C1 segment of cervical spinal cord (tissue), 14 donors: ENCODE measurements at places on chromosomes 11 and 22.

DNA sequence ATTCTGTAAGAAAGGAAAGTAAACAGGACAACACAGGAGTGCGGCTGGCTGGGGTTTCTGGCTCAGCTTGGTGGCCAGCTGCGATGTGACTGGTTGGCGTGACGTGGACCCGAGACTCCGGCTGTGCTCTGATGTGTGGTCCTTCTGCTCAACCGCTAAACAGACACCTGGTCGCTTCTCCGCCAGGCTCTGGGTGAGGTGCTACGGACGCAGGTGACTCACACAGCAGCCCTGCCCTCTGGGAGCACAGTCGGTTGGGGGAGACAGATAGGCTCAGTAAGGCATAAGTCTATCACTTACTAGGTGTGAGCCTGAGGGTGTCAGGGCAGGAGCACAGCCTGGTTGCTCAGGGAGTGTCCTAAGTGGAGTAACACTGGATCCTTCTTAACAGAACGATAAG, 8.2 kb downstream of the RTL6 start:
- DNase-seq: no peak

DNA sequence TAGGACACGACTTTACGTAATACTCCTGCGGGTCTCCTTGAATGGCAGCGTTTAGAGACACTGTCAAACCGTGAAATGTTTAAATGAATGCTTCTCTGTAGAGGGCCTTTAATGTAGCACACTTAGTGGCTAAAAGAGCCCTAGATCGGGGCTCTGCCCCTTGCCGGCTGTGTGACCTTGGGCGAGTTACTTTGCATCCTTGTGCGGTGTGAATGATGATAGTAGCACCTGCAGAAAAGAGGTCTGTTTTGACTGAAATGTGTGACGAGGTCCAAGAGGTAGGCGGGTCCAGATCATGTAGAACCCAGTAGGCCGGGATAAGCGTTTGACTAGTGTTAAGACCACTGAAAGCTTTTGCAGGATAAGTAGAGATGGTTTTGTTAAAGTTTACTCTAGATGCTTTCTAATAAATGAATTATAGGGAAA, 866 bp downstream of the MED17 start:
- no peak for DNase-seq

GRCh38 chr22:48603621-48604320, 1223.9 kb downstream of the BRD1 start:
- DNase-seq: peak; percentile 38

- DNase-seq: no peak
Observed at GRCh38 chr22:46749682-46750529, 11.9 kb upstream of the CERK start.

DNA sequence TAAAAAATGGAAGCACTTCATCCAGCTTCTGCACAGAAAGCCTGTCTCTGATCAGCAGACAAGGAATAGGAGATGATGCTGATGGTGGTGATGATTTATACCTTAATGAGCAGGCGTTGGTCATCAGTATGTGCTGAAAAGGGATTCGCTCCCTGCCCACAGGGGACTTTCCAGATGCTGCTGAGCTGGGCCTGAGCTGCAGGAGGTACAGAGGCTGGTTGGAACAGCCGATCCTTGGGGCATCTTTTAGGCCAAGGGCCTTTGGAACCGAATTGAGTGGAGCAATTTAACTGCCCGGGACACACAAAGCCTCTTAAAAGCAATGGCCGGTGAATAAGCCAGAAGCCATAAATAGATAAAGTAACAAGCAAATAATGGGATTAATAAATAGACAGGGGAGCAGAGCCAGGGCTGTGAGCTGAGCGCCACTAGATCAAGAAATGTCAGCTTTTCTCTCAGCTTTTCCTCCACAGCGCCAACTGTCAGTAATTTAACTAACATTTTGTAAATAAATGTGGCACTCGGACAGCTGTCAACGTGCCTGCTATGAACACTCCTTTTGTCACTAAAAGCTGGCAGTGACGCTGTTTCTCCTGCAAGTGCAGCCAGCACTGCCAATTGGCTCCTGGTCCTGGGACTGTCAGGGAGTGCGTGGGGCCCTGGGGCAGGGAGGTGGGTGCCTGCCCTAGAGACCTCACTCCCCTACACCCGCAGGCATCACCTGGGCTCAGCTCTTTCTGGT, 562.3 kb downstream of the NTM start:
- DNase-seq: no peak

- no peak for DNase-seq
Observed at GRCh38 chr22:37806409-37807333, 1.1 kb upstream of the GCAT start.

DNA sequence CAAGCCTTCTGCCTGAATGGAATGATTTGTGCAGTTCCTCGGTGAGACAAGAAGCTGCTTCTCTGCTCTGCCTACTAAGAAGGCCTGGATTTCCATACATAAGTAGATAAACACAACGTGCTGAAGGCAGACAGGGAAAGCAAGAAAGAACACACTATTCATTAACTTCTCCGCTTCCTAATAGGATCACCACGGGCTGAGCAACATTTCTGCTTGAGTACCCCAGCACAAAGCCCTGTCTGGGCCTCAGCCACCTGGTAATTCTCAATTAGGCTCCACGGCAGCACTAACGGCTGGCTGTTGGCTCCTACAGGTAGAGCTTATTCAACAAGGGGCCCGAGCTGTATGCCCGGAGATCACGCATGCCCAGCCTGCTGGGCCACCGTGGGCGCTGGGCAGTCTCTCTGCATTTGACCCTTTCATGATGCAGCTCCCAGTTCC, 1156.6 kb downstream of the TBC1D22A start:
- DNase-seq: no peak

GRCh38 chr11:10858439-10859325, 829 bp upstream of the ZBED5 start:
- DNase-seq: peak; percentile 67

GRCh38 chr22:35528927-35529326, 11.7 kb upstream of the RASD2 start:
- no peak for DNase-seq

- no peak for DNase-seq
Observed at GRCh38 chr22:24583221-24584165, 9.4 kb downstream of the LRRC75B start.

DNA sequence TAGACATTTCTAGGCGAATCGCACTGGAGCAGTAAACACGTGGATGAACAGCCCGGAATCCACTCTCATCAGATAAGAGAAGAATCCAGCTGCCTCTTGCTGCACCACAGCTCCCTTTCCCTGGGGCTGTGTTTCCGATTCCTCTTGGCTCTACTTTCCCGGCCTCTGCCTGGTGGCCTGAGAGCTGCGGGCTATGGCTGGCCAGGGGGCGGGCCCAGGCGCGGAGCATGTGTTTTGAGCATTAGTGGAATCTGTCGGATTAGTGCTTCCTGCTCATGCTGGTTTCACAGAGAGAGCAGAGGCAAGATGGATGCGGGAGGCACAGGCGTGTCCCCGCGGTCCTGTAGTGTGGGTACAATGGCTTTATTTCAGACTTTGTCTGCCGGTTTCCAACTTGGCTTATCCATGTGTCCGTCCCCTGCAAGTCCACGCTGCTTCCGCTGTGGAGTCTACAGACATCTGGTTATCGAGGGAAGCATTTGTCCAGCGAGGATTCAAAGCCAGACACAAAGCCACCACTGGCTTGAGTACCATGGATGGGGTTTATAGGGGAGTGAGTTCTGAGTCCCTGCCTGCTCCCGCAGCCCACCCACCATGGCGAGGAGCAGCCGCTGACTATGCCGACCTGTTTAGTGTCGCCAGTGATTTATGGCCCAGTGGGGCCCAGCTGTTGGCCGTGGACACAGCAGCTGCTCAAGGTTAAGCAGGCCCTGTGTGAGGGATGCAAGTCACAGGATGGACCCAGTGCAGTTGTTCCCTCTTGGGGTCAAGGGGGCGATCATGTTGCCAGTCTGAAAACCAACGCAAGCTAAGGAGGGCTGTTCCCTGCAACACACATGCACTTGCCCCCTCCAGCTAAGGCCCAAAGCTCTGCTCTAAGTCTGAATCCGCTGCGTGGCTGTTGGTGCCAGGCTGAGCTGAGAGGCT, 43.3 kb upstream of the EP300 start:
- DNase-seq: no peak

- no peak for DNase-seq
Observed at GRCh38 chr22:20116376-20116950, 559 bp downstream of the RANBP1 start.

GRCh38 chr11:65572356-65573051, at the start of gene FAM89B:
FAM89B (plus strand) TSS chr11:65572538; CDS start chr11:65572670, 132 bp downstream.
- peak; percentile 74 for DNase-seq

DNA sequence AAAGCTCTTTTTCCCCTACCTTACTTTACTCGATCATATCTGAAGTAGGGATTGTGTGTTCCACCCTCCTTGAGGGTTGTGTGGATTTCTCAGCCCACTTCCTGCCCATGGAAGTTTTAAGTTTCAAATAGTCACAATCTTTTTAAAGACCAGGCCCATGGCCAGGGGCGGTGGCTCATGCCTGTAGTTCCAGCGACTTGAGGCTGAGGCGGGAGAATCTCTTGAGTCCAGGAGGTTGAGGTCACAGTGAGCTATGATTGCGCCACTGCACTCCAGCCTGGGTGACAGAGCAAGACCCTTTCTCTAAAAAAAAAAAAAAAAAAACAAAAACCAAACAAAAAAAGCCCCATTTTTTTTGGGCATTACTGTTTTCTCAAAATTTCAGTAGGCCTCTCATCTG, 36.3 kb upstream of the LRRC10B start:
- DNase-seq: no peak

DNA sequence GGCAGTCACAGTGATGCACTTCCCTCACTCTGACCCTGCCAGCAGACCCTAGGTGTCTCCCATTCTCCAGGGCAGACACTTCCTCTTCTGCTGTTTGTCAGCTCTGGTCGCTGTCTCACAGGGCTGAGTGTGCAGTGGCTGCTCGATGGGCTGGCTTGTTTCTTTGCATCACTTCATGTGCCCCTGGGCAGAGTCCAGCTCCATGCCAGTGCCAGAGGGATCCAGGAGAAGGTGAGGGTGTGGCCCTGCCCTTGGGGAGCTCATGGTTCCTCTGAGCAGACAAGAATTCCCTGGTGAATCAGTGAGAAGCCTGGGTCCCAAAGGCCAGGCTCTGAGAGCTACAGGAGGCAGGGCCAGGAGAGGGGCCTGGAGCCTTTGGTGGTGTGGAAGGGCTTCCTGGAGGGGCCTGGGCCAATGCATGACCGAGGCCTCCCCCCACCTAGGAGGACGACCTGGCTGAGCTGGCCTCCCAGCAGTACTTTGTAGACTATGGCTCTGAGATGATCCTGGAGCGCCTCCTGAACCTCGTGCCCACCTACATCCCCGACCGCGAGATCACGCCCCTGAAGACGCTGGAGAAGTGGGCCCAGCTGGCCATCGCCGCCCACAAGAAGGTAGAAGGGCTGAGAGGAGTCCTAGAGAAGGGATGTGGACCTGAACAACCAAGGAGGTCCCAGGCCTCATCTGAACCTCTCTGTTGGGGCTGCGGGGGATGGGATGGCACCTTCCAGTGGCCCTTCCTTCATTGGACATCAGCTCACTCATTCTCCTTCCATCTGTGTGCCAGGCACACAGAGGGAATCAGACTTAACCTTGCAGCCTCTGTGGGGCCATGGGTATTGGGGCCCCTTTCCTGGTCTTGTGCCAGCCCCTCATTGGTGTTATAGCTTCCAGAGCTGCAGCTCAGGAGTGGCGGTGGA, 66.1 kb downstream of the MYO7A start:
- DNase-seq: no peak

GRCh38 chr11:10561043-10561818, 7.2 kb downstream of the LYVE1 start:
- no peak for DNase-seq

GRCh38 chr11:102552447-102553194, 22.1 kb upstream of the MMP7 start:
- no peak for DNase-seq

DNA sequence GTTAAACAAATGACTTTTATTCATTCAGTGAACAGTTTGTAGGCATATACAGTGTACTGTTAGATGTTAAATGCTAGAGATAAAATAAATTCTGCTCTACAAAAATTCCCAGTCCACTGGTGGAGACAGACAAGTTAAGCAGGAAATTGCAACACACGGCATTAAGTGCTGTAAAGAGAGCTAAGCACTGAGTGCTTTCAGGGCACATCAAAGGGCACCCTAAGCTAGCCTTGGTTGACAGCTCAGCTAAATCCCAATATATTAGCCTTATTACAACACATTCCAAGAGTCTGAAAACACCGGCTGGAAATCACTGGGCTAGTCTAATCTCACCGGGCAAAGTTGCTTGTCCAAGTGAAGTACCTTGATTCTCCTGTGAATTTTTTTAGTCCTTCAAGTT, 55.1 kb downstream of the NOX4 start:
- no peak for DNase-seq

- no peak for DNase-seq
Observed at GRCh38 chr11:118956847-118957469, 860 bp downstream of the UPK2 start.

- no peak for DNase-seq
Observed at GRCh38 chr11:48162885-48163268, 53.7 kb upstream of the OR4B1 start.

DNA sequence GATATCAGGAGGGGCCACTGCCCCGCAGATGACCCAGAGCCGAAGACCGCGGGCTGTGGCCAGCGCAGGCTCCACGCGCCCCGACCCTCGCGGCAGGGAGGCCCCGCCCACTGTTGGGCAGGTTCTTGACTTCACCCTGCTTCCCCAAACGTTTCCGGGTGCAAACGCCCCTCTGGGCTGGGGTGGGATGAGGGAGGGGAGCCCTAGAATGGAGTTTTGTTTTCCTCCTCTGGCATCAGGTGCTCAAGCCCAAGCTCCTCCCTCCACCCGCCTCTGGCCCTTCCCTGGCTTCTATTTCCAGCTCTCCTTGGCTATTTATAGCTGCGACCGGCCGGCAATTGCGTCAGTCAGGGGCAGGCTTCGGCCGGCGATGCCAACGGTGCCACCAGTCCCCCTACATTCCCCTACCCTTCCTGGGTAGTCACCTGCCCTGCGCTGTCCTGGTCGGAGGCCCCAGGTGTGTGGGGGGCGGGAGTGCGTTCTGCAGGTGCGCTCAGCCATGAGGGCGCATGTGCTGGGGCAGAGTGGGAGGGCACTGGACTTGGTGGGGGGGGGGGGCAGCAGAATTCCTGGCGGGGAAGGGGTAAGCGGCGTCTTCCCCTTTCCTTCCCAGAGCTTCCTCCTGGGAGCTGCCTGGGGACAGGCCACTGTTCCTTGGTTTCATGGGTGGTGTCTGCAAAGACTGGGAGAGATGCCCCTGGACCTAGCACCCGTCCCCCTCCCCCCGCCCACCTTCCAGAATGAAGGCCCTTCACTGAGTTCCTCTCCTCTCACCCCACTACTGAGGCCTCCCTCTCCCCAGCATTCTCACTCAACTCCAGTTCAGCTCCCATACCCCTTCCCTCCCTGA, 23.6 kb downstream of the DUSP8 start:
- peak; percentile 36 for DNase-seq

DNA sequence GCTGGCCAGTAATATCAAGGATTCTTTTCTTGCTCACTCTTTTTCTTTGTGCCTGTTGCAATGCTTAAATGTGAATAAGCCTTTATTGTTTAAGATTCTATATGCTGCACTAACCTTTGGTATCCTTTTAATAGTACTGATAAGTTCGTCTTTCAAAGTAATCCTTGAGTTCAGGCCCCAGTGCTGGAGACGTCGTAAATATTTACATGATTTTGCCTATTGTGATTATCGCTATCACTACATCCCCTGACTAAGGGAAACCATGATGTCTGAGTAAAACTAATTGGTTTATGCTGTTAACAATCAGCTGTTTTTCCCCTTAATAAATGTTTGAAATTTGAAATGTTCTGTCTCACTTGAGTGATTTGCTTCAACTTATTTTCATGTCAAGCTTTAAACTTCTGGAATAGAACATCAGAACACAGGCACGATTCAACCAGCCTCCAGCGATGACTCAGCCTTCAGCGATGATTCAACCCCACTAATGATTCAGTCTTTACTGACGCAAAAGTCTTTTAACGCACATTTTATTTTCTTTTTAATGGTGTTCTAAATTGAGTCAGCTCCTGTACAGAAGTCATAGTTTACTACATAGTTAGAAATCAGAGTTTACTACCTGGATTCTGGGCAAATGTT, 3.9 kb downstream of the HTATIP2 start:
- DNase-seq: no peak
